GM06990 (cell line): ENCODE measurements at places on chromosomes 6 and 20.

DNA sequence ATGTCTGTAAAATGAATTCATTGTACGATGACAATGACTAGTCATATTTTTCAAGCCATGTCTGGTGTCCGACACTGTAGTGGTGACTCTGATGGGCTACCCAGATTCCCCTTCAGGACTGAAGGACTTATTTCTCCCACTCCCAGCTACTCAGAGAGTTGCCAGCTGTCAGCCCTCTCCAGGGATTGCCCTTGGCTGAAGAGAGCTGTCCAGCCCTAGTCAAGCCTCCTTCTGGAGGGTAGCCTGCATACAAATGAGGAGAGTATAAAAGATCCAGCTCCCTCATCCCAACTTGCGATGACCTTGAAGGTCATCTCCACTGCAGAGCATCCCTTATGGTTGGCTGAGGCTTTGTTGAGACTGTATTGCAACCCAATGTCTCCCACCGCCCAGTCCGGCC, 29.9 kb downstream of the JPH2 start:
- no peak for DNase-seq

GRCh38 chr6:134324766-134325165, 6.9 kb upstream of the SGK1 start:
- DNase-seq, result no peak

- DNase-seq, result no peak
Observed at GRCh38 chr6:126664271-126664670, 324.4 kb downstream of the CENPW start.

DNA sequence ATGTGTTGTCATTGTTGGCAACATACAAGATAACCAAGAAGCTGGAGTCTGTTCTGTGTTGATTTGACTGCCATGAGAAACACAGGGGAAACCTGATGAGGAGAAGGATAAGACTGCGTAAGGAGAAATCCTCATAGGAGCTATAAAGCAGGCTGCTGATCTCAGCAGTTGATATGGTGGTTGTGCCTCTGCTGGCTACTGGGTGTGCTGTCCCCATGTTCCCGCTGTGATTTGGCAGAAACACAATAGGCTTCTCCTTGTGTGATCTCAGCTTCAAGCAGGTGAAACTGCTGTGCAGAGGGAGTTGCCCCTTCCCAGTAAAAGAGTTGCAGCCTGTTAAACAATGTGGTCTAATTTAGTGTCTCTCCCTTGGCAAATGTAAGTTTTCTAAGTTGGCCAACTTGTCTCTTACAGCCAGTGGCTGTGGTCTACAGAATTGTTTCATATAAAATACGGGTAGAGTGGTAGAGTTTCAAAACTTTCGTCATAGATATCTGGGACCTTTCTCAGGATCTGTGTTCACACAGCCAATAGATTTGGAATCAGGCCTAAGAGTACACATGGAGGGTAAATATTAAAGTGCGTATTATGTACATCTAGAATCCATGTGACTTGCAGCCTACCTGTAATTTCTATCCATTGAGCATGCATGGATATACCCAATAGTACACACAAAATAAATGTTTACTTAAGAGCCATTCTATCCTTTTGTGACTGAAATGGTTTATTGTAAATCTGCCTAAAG, 78.4 kb downstream of the RNF144B start:
- DNase-seq, result no peak

GRCh38 chr6:13013681-13014503, 297.3 kb downstream of the PHACTR1 start:
- no peak for DNase-seq

DNA sequence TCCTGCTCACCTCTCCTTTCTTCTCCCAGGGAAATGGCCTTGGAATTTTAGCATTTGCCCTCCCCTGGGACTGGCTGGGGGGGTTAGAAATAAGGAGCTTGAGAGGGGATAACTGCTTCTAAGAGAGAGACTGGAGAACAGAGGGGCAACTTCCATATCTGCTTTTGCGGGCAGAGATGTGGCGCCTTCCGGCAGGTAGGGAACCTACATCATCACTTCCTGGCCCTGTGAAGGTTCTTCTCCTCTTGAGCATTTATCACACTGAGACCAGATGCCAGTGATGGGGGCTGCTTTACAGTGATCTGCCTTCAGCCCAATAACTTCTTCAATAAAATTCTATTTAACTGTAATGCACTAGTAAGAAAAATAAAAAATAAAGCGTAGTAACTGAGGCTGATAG, 48.1 kb downstream of the TBC1D7 start:
- no peak for DNase-seq

GRCh38 chr6:168015009-168015408, 17.5 kb downstream of the KIF25 start:
- DNase-seq, result no peak

GRCh38 chr6:71153755-71154325, 134.8 kb upstream of the OGFRL1 start:
- no peak for DNase-seq
